ENCODE measurements at places on chromosomes 5 and 9. TPM values are rescaled to one million over a fixed set of nuclear protein-coding genes. Genes with fewer than 3 reads are reported as not detected.

The TEX48 gene
- not detected for total RNA-seq

The LRRTM2 gene
- total RNA-seq = 0.41 TPM

The BARHL1 gene
- total RNA-seq = not detected

The IFNA21 gene
- total RNA-seq = not detected

The CCDC180 gene
- 4.8 TPM for total RNA-seq

The PAIP1 gene
- total RNA-seq = 122 TPM

The LECT2 gene
- total RNA-seq = not detected

The PRSS3 gene
- not detected for total RNA-seq

- H3K27me3 ChIP-seq = no peaks in the 10 kb centered on the region
- no peaks in the 10 kb centered on the region for H3K4me1 ChIP-seq
- DNase-seq = no peak
- H3K4me3 ChIP-seq = no peak overlapping the region
- peaks cover 26% of the 10 kb centered on the region for H3K36me3 ChIP-seq
Measured at GRCh38 chr9:14670718-14671117, 22.5 kb downstream of the ZDHHC21 start.

- H3K27me3 ChIP-seq = no peaks in the 10 kb centered on the region
- no peak overlapping the region for H3K4me3 ChIP-seq
- no peaks in the 10 kb centered on the region for H3K4me1 ChIP-seq
Measured at GRCh38 chr5:159933531-159934485, 17.5 kb downstream of the ADRA1B start.

GRCh38 chr9:129458663-129459546, 162.0 kb downstream of the C9orf50 start:
- no peaks in the 10 kb centered on the region for H3K36me3 ChIP-seq
- peaks cover 45% of the 10 kb centered on the region for H3K4me1 ChIP-seq
- no peak overlapping the region for H3K4me3 ChIP-seq
- DNase-seq = peak; percentile 86

GRCh38 chr5:43312699-43313034, 545 bp downstream of the HMGCS1 start:
- peak overlapping the region; percentile 89 for H3K4me3 ChIP-seq
- no peak for DNase-seq
- H3K4me1 ChIP-seq = peaks cover 25% of the 10 kb centered on the region
- no peaks in the 10 kb centered on the region for H3K36me3 ChIP-seq
- no peaks in the 10 kb centered on the region for H3K27me3 ChIP-seq

GRCh38 chr9:123208626-123209174, 59.7 kb downstream of the STRBP start:
- H3K27me3 ChIP-seq = no peaks in the 10 kb centered on the region
- peak overlapping the region; percentile 37 for H3K27ac ChIP-seq
- no peak for DNase-seq
- peaks cover 9% of the 10 kb centered on the region for H3K4me1 ChIP-seq

DNA sequence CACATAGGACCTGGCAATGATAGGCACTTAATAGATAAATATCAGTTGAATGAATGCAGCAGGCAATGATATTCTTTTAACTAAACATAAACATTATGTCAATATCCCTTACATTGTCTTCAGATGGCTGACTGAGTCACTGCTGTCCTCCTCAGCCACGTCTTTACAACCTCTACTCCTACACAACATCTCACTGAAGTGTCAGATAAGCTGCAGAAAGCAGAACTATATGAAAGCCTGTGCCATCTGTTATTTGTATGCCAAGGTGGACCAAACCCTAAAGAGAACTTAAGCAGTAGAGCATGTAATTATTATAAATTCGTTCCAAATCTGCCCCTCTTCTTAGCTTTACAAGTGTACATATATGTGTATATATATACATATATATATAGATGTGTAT, 271.2 kb downstream of the RASEF start:
- H3K27ac ChIP-seq = no peak overlapping the region
- H3K27me3 ChIP-seq = no peaks in the 10 kb centered on the region
- no peak for DNase-seq
- H3K36me3 ChIP-seq = no peaks in the 10 kb centered on the region

DNA sequence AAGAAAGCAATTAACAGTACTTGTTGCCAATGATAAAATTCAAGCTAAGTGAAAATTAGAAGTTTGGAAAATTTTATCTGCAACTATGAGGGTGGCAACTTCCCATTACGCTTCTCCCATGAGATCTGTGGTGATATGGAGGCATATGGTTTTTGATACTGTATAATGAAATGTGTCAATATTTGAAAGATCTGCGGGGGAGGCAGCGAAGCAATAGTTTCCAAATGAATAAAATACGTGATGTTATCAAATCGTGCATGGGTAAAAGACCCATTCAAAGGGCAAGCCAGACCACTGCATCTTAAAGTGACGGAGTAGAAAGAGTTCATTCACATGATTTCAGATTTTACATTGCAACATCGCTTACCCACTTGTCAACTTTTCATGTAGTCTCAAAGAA, 20.9 kb upstream of the BOD1 start:
- H3K27ac ChIP-seq = no peak overlapping the region
- no peaks in the 10 kb centered on the region for H3K27me3 ChIP-seq
- no peaks in the 10 kb centered on the region for H3K4me1 ChIP-seq
- DNase-seq = no peak
- no peaks in the 10 kb centered on the region for H3K36me3 ChIP-seq

DNA sequence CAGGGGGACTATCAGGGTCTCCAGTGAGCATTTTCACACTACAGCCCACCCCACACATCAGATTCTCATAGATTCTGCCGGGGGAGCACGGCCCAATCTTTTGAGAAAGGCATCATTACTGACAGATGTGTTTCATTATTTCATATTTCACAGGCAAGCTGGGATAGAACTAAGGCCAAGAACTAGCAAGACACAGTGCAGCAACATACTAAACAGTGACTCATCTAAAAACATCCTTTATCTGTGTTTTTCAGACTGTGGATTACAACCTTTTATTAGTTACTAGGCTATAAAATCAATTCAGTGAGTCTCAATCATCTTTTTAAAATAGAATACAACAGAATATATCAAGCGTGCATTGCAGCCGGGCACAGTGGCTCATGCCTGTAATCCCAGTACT, 59.8 kb downstream of the CPLANE1 start:
- H3K4me1 ChIP-seq = no peaks in the 10 kb centered on the region
- H3K4me3 ChIP-seq = no peak overlapping the region
- no peak for DNase-seq
- no peak overlapping the region for H3K27ac ChIP-seq
- H3K36me3 ChIP-seq = peaks cover 99% of the 10 kb centered on the region

DNA sequence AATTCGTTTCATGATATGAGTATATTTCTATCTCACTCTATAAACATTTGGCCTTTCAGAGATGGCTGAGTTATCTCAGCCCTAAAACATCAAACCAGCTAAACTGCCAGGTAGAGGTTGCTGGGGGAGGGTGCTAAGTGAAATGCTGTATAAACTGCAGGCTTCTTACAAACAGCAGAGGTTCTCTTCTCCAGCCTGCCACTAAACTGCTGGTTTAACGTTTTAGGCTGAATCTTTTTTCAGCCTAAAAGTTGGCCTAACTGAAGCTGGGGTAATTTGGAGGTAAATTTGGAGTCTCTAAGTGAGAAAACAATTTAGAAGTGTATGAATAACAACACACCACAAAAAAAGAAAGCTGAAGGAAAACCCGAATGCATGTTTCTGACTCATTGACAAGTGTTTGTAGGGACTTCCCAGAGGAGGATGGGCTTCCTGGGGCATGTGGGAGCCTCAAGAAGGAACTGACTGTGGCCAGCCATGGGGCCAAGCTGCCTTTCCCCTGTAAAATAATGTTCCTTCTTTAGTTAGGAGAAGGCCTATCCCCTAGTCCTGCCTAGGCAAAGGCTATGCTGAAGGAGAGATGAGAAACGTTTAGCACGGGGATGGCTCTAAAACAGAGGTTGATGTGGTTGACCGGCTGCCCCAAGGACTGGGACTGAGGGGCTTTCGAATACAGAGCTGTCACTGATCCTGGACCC, 44.3 kb downstream of the SLC28A3 start:
- H3K4me1 ChIP-seq = no peaks in the 10 kb centered on the region
- H3K4me3 ChIP-seq = no peak overlapping the region
- no peak for DNase-seq
- H3K27ac ChIP-seq = no peak overlapping the region

- no peaks in the 10 kb centered on the region for H3K36me3 ChIP-seq
- no peaks in the 10 kb centered on the region for H3K27me3 ChIP-seq
- no peak overlapping the region for H3K4me3 ChIP-seq
- no peak overlapping the region for H3K27ac ChIP-seq
Measured at GRCh38 chr5:12865529-12865928, 961.3 kb upstream of the CTNND2 start.

DNA sequence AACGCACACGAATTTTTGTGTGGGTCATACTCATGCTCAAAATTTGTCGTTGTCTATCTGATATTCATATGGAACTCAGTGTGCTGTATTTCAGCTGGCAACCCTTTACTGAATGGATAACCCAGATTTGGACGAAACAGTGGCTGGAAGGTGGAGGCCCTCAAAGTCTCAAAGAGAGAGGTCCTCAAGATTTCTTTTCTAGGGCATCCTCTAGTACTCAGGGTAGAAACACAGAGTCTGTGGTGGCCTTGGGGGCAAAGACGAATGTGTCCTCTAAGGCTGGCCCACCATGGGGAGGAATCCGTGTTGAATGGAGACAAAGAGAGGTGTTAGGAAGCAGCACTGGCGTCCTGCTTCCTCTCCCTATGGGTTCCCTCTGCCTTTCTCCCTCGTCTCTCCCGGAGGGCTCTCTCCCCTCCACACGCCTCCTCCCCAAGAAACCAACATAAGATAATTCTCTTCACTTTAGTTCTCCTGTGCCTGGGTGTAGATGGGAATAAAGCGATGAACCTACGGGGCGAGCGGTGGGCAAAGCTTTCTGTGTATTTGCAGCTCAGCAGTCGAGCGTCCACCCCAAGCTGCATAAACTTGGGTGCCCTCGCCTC, 333.7 kb downstream of the CWC27 start:
- DNase-seq = no peak
- H3K4me1 ChIP-seq = no peaks in the 10 kb centered on the region
- H3K36me3 ChIP-seq = no peaks in the 10 kb centered on the region
- peak overlapping the region; percentile 55 for H3K4me3 ChIP-seq

GRCh38 chr5:90563108-90563507, 4.5 kb downstream of the ADGRV1 start:
- H3K27ac ChIP-seq = no peak overlapping the region
- no peak overlapping the region for H3K4me3 ChIP-seq
- no peak for DNase-seq
- no peaks in the 10 kb centered on the region for H3K36me3 ChIP-seq
- peaks cover 9% of the 10 kb centered on the region for H3K4me1 ChIP-seq

DNA sequence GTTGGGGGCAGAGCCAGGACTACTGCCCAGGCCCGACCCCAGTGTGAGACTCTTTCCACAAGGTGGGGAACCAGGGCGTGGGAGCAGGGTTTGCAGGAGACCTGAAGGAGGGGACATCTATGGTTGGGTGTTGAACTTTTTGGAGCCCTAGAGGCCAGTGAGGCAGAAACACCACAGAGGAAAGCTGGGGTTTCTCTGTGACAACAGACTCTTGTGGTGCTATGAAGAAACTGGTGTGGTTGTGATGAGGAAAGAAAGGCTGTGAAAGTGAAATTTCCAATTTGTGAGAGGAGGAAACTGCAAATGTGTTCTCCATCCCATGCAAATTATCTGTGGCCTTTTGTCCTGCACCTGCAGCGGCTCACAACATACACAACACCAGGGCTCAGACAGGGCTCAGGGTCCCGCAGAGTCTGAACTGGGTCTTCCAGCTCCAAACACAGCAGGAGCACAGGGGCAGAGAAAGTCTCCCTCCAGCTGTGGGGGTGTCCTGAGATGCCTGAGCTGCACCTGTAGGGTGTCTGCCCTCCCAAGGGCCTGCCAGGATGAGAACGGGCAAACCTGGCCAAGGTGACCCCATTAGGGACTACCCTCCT, 51.4 kb upstream of the GRHPR start:
- no peaks in the 10 kb centered on the region for H3K4me1 ChIP-seq
- DNase-seq = no peak
- H3K27me3 ChIP-seq = no peaks in the 10 kb centered on the region
- H3K4me3 ChIP-seq = no peak overlapping the region
- H3K27ac ChIP-seq = no peak overlapping the region
- H3K36me3 ChIP-seq = no peaks in the 10 kb centered on the region

DNA sequence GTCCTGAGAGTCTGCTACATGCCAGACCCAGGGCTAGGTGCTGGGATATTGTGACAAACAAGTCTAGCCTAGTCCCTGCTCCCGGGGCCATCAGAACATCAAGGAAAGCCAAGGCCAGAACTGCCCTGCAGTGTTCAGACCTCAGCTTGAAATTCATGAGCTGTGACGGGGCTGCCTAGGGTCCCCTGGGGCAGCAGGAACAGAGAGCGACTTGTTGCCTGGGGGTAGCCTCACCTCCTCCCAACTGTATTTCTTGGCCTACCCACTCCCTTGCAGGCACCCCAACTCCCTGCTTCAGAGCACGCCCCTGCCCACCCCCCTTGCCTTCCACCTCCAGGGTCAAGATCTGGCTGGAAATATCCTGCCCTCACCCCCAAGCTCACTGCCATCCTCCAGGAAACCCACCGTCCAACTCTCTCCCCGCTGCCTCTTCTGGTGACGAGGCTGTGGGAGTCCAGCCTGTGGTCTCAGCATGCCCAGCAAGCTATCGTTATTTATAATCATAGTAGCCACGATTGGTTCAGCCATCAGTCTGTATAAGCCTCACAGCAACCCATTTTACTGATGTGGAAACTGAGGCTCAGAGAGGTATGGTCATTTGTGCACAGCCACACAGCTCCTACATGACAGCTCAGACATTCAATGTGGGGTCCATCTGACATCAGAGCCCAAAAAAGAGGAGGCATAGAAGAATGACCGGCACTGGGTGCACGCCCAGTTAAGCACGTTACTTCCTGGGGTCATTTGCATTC, 10.7 kb downstream of the DNM1 start:
- H3K4me1 ChIP-seq = no peaks in the 10 kb centered on the region
- no peaks in the 10 kb centered on the region for H3K36me3 ChIP-seq
- H3K27ac ChIP-seq = no peak overlapping the region
